ENCODE measurements at places on chromosomes 1 and 21.

DNA sequence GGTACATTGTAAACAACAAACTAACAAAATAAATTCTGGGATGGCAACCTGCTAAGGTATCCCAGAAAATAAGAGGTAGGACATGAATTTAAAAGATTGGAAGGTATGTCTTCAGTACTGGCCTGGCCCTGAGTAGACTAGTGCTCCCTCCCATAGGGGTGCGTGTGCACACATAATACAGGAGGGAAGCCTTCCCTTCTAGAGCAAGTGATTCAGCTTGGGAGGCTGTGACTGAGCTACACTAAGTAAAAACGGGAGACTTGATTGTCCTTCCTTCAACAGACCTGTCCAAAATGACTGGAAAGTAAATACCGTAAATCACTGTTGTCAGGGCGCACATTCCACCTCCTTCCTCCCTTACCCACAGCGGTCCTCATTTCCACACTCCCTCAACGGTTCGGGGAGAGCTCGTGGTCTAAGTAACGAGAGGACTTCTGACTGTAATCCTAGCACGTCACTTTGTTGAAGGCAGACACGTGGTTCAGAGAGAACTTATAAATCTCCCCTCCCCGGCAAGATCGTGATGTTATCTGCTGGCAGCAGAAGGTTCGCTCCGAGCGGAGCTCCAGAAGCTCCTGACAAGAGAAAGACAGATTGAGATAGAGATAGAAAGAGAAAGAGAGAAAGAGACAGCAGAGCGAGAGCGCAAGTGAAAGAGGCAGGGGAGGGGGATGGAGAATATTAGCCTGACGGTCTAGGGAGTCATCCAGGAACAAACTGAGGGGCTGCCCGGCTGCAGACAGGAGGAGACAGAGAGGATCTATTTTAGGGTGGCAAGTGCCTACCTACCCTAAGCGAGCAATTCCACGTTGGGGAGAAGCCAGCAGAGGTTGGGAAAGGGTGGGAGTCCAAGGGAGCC is at the start of gene TGFB2:
Gene TGFB2, plus strand, starts transcription at position 523 of the 859 bp plus-strand sequence. CDS start 1,366 bp downstream, outside the sequence.
- DNase-seq: peak; percentile 44

GRCh38 chr1:162172311-162173102 is 103.0 kb downstream of the NOS1AP start:
- no peak for DNase-seq

GRCh38 chr1:161259765-161260164 is 1.2 kb downstream of the PCP4L1 start:
- DNase-seq: no peak

DNA sequence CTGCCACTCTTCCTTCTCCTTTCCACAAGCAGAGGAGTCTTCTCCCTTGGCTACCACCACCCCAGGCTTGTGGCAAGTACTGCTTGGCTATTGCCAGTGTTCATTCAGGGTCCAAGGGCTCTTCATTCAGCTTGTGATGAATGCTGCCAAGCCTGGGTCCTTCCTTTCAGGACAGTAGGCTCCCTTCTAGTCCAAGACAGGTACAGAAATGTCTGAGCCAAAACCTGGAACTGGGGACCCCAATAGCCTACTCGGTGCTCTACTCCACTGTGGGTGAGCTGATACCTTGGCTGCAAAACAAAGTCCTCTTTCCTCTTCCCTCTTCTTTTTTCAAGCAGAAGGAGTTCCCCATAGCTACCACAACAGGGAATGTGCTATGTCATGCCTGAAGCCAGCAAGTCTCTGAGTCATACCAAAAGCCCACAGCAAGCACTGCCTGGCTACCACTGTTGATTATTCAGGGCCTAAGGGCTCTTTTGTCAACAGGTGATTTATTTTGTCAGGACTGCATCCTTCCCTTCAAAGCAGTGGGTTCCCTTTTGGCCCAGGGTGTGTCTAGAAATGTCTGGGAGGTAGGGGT is 268.9 kb downstream of the HHAT start:
- no peak for DNase-seq

DNA sequence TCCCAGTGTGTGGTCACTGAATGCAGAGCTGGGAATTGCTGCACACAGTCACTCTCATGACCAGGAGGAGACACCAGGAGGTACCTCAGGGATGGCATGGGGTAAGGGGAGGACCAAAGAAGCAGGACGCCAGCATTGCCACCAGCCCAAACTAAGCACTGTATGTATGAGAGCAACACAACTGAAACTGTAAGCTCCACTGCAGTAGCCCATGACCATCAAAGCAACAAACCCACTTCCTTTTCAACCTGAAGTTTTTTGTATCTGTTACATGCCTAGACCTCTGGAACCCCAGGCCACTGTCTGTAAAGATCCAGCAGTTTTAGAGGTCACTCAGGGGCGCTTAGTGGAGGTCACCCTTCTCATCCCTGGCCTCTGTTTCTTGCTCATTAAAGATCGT is 164.3 kb downstream of the SETD4 start:
- no peak for DNase-seq

- no peak for DNase-seq
Measured at GRCh38 chr1:147409886-147410285, 131.4 kb upstream of the BCL9 start.

- no peak for DNase-seq
Measured at GRCh38 chr21:46196733-46197132, 12.5 kb upstream of the SPATC1L start.

- DNase-seq: no peak
Measured at GRCh38 chr1:64006276-64007051, 197.0 kb upstream of the UBE2U start.

DNA sequence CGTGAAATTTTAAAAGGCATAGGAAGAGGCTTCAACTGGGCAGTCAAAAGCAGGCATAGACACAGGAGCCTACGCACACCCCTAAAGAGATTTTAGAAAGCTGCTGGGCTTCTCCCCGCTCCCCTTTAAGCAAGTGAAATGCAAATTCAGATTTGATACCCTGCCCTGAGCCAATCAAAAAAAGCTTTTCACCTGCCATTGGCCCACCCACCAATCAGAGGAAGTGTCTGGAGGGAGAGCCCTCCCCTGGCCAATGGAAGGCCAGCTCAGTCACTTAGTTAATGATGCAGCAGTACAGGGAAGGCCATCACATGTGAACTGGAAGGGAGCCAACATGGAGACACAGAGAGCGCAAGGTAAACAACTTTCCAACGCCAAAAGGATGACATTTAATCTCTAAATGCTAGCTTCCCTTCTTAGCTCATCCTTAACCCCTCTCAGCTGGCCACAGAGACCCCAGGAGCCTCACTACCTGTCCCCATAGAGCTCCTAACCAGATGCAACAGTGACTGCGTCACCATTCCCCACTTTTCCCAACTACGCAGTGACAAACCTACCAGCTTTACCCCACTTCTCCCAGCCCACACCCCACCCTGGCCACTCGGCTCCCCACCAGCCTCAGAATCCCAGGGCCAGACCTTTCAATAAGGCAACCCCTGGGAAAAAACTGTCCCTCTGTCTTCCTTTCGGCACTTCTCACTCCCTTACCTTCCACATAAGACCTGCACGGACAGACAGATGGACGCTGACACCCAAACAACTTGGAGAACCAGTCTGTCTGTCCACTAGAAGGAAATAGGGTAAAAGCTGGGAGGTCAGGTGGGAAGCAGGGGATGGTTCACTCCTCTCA is 71.0 kb downstream of the CD46 start:
- DNase-seq: peak; percentile 53

- DNase-seq: no peak
Measured at GRCh38 chr21:17467392-17467791, 45.5 kb upstream of the CXADR start.

DNA sequence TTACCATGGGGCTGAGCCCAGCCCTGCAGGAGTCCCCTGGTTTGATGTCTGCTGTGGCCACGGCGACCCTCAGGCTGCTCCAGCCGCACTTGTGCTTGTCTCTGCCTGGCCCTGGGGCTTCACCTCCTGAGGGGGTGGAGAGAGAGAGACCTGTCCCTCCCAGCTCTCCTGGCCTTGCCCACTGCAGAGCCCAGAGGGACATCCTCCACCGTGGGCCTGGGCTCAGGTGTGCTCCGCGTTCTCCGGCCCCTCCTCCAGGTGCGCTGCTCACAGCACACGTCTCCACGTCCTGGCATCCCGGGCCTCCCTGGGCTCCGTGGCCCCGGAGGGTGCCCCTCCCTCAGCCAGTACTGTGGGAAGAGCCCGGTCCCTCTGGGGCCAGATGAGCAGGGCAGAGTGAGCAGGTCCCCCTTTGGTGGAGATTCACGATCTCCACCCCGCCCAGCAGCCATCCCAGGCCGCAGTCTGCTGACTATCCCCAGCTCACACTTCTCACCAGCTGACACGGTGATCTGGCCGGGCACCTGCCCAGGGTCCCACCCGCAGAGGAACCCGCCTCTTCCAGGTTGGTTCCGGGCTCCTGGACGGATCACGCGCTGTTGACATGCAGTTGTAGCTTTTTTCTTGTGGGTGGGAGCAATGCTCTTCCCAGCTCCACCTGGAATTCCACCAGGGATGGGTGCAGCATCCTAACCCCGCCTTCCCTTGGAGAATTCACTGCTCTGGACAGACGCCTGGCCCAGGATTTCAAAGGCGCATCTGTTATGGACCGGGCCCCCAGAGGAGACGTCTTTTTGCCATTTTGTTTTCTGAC is 41.8 kb upstream of the POFUT2 start:
- no peak for DNase-seq

DNA sequence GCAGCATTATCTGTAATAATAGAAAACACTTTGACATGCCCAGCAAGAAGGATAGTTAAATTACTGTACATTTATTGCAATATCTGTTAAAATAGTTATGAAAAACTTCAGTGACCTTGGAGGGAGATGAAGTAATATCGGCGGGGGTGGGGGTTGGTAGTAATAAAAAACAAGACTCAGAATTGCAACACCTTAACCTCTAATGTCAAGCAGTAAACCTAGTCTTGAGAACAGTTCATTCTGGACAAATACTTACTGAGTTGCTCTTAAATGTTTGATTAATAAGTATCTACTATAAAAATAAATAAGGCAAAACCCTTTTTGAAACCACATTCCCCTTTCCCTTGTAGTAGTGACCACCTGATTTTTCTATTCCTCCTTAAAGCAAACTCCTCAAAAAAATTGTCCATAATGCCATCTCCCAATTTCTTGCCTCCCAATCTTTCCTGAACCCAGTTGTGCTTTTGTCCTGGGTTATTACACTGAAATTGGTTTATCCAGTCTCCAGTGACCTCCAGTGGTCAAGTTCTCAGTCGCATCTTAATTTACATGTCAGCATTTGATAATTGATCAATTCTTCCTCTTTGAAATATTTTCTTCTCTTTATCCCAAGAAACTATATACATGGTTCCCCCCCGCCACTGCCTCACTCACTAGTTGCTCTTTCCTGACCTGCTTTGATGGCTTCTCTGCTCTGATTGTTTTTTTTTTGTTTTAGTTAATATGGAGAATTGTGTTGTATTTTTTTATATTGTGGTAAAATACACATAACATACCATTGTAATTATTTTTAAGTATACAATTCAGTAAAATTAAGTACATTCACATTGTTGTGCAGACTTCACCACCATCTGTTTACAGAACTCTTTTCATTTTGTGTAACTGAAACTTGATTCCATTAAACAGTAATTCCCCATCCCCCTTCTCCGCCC is 36.8 kb downstream of the RAP1A start:
- peak; percentile 6 for DNase-seq

- peak; percentile 5 for DNase-seq
Measured at GRCh38 chr1:20223551-20224419, 37.5 kb upstream of the PLA2G2C start.

DNA sequence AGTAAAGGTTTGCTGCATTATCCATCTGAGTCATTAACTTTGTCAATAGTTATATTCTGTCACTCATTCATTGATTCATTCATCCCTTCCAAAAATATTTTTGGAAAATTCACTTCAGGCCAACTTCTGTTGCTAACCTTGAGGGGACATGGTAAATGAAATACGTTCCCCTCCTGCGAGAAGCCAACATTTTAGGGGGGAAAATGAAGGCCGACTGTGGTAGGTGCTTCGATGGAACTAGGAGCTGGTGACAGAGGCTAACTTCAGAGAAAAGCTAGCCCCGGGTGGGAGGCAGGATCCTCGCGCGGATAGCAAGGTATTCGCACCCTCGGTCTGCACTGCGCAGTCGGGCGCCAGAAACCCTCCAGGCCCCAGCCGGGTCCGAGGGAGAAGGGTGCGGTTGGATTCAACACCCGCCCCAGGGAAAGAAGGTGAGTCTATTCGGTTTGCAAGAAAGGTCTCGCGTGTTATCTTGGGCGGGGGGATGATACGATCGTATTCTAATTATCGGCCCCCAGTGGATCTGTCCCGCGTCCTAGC is 646 bp upstream of the RRP15 start:
- no peak for DNase-seq

- no peak for DNase-seq
Measured at GRCh38 chr1:68919075-68919474, 422.2 kb upstream of the DEPDC1 start.

- DNase-seq: no peak
Measured at GRCh38 chr1:238152119-238152518, 261.4 kb upstream of the ZP4 start.

- DNase-seq: no peak
Measured at GRCh38 chr1:235075777-235076308, 52.8 kb downstream of the TOMM20 start.

DNA sequence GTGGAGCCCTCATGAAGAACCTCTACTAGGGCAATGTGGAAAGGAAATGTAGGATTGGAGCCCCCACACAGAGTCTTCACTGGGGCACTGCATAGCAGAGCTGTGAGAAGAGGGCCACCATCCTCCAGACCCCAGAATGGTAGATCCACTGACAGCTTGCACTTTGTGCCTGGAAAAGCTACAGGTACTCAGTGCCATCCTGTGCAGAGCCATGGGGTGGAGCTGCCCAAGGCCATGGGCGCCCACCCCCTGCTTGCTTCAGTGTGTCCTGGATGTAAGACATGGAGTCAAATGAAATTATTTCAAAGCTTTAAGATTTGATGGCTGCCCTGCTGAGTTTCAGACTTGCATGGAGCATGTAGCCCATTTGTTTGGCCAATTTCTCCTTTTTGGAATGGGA is 17.2 kb upstream of the TSHB start:
- DNase-seq: no peak

- DNase-seq: no peak
Measured at GRCh38 chr1:99726818-99727217, 39.6 kb downstream of the FRRS1 start.

DNA sequence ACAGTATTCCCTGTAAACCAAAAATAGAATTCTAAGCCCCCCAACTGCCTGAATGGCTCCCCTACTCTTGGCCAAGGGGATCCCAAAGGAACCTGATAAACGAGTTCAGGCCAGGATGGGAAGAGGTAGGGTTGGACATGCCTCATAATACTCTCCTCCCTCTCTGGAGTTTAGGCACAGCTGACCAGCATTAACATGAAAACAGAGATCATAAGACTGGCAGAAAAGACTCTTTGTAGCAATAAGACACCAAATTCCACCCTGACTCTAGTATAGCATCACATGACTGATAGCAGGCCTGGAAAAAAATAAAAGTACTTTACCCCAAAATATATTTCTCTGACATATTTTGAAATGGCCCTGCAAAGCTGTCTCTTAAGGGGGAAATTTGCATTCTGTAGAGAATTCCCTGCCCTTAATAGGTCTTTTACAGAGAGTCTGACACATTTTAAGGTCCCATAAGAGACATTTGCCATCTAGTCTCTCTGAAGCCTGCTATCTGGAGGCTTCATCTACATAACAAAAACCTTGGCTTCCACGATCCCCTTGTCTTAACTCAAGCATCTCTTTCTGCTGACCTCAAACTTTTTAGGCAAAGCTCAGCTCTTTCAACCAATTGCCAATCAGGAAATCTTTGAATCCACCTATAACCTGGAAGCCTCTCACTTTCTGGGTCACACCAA is 55.9 kb downstream of the SIK1 start:
- no peak for DNase-seq

- DNase-seq: peak; percentile 26
Measured at GRCh38 chr1:190320952-190321351, 156.7 kb downstream of the BRINP3 start.
